Bone marrow (tissue), 2 donors: ENCODE measurements at places on chromosomes 4 and X.

DNA sequence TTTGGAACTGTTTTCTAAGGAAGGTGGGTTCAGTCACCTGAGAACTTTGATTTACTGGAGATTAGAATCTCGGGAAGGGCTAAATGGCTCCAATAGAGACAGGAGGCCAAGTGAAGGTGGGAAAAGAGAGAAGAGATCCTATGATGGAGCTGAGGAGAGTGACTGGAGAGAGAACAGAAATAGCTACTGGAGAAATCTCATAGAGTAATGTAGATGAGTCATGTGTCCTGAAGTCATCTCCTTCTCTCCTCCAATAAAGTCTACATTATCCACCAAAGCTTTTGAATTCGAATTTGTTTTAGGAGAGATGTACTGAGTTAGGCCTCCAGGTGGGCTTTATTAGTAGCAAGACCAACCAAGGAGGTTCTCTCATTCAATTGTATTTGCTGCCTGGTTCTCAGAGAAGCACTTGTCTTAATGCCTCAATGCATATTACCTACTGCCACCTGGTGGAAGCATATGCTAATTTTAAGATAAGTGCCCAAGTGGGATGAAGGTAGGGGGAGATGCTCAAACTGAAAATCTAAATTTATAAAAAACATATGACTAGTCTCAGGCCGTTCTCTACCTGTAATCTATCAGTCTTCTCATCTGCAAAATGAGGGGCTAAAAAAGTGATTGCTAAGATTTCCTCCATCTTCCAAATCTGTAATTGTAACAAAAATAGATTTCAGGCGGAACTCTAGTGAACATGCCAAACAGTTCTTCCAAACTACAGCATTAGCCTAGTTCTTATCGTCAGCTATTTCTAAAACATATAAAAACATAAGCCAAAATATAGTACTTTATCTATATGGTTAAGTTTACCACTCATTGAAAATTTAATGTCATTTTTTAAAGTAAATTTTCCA is 24.4 kb downstream of the TXK start:
- DNase-seq: no peak

GRCh38 chr4:5033281-5033841 is 14.1 kb upstream of the CYTL1 start:
- DNase-seq: no peak

DNA sequence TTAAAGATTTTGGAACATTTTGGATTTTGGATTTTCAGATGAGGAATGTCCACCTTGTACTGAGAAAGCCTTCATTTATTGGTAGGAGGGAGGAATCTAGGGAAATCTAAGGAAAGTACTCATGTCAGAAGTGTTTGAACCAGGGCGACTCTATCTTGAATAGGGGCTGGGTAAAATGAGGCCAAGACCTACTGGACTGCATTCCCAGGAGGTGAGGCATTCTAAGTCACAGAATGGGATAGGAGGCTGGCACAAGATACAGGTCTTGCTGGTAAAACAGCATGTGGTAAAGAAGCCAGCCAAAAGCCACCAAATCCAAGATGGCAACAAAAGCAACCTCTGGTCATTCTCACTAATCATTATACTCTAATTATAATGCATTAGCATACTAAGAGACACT is 118.9 kb downstream of the MXRA5 start:
- DNase-seq: no peak

GRCh38 chr4:63894161-63894560 is 515.1 kb downstream of the TECRL start:
- DNase-seq: no peak

DNA sequence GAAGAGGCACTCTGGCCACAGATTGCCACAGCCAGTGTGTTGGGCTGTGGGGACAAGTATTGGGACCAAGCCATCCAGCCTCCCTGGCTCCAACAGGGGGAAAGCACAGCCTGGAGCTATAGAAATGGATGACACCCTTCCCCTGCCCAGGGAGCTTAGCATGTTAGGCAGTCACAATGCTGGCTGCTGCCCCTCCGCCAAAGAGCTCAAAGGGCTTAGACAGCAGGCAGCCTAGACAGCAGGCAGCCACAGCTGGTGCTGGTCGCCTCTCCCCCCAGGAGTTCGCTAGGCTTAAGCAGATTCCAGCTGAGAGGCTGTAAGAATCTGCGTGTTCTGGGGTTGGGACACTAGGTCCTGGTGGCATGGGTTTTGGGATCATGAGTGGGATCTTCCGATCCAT is 94.5 kb upstream of the MXRA5 start:
- no peak for DNase-seq

DNA sequence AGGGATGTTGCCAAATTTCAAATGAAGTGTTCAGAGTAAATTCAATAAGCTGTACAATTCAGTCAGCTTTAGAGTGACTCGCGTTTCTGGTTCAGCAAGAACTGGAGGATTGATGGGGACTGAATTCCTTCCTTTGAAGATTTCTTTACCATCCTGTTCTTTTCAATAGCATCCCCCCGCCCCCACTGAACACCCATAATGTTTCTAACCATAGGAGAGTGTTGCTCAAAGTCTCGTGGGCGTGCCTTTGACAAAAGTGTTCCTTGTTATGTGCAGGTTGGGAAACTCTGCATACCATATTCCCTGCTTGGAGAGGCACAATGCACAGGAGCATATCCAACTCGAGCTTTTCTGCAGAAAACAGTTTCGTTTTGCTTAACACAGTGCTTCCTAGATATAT is 323.5 kb upstream of the CASK start:
- no peak for DNase-seq

DNA sequence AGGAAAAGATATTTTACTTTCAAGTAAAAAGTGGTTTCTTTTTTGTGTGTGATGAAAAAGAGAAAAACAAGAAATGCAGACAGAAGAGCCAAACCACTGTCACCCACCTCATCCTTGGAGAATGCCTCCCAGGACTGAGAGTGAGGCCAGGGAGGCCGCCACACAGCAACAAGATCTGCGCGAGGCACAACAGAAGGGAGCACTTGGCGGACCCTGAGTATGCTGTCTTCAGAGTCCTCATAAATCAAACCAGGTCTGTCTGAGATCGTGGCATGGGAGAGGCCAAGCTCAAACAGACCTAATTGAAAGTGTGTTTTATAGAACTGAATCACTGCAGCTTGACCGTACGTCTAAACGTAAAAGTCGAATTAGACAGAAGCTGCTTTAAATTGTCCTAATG is 134.3 kb upstream of the VCX2 start:
- DNase-seq: no peak

GRCh38 chr4:62342346-62342745 is 1142.2 kb downstream of the ADGRL3 start:
- no peak for DNase-seq

- no peak for DNase-seq
These were observed 10.3 kb downstream of the FAM3A start for GRCh38 chrX:154505734-154506133.

- no peak for DNase-seq
These were observed 5.2 kb upstream of the PITX2 start for GRCh38 chr4:110627977-110628662.

DNA sequence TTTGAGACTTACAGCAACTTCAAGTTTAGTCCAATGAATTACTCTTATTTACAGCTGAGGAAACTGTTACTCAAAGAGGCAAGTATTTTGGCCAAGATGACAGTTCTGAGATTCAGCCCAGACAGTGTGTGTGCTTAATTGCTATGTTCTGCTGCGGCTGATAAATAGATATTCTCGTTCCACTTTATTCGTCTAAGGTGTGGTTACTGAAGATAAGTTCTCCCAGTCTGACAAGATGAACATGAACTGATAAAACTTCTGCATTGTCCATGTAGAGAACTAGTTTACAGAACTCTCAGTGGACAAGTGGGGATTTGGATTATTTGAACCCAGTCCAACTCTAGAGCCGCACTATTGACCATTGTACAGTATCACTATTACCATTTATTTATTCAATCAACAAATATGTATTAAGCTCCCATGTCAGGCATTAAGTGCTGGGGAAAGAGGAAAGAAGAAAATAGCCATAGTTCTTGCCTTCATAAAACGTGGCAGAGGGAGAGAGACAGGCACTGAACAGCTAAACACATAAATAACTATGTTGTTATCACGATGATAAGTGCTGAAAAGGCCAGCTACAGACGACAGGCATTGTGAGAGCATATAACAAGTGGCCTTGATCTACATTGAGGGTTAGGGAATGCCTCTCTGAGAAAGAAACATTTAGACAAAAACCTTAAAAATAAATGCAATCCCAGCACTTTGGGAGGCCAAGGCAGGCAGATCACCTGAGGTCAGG is 4.0 kb upstream of the DHX15 start:
- DNase-seq: no peak

DNA sequence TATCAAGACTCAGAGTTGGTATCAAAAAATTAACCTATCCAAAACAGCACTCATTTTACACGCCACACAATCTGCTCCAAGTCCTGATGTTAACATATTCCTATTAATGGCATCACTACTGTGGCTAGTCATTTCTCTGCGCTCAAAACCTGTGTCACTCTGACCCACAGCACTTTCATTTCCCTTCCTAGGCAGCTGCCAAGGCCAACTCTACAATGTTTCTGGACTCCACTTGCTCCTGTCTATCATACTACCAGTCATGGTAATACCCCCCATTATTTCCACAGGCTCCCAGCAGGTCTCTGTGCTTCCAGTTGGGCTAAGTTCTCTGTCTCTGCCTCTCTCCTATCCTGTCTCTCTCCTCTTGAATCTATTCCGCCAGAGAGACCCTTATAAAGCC is 323.6 kb downstream of the NR3C2 start:
- no peak for DNase-seq

DNA sequence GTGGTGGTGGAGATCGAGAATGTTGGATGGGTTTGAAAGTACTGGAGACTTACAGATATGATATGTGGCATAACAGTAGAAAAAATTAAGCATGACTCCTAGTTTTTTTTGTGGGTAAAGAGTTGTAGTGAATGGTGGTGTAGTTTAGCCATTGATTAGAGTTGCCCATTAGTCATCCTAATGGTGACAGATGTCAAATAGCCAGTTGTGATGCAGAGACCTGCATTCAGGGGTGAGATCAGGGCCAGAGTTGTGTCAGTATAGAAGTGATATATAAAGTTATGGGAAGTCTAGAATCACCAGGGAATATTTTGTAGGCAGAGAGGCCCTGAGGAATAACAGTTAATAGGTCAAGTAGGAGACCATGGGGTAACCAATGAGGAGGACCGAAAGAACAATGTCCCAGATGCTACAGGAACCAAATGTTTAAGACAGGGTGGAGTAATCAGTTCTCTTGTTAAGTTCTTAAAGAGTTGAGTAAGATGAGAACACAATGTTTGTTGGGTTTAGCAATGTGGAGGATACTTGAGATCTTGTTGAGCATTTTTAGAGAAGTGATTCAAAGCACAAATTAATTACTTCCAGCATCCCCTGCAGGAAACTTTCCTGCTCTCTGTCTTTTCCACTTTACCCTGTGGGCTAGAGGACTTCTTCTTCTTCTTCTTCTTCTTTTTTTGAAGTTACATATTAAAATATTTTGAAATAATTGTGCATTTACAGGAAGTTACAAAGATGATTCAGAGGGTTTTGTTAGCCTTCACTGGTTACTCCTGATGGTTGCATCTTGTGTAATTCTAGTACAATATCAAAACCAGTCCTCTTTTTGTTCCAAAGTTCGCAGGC is 13.3 kb downstream of the SGMS2 start:
- no peak for DNase-seq

GRCh38 chr4:89136525-89136924 is 25.2 kb downstream of the TIGD2 start:
- DNase-seq: no peak
